ENCODE measurements at places on chromosomes 6 and 20.
A peak's percentile ranks its signal among the peaks of the same experiment; 100 is the strongest.

DNA sequence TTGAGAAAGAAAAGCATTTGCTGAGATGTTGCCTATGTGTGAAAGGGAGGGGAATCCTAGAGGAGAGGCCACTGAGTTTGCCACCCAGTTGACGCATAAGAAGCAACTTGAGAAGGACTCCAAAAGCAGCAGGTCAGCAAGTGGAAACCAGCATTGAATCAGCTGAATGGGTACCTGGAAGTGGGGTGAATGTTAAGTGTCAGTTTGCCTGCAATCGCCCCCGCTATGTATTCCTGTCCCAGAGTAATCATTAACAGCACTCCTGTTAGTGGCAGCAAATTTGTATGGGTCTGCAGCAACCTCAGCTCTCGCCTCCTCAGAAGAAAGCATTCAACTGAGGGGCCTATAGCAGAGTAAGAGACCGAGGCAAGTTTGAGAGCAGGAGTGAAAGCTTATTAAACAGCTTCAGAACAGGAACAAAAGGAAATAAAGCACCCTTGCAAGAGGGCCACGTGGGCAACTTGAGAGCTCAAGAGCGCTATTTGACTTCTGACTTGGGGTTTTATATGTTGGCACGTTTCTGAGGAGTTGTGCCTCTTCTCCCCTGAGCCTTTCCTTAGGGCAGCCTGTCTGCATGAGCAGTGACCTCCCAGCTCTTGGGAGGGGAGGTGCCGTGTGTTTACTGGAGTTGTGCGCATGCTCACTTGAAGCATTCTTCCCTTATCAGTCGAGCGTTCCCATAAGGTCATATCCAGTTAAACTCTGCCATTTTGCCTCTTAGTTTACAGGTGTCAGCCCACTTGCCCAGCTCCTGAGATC lies 122.6 kb upstream of the PHACTR1 start:
- DNase-seq = no peak

GRCh38 chr6:158488065-158488464 lies 71.8 kb upstream of the TMEM181 start:
- no peak for DNase-seq

- DNase-seq = no peak
These were observed 45.5 kb upstream of the ENTPD6 start for GRCh38 chr20:25150016-25150415.

DNA sequence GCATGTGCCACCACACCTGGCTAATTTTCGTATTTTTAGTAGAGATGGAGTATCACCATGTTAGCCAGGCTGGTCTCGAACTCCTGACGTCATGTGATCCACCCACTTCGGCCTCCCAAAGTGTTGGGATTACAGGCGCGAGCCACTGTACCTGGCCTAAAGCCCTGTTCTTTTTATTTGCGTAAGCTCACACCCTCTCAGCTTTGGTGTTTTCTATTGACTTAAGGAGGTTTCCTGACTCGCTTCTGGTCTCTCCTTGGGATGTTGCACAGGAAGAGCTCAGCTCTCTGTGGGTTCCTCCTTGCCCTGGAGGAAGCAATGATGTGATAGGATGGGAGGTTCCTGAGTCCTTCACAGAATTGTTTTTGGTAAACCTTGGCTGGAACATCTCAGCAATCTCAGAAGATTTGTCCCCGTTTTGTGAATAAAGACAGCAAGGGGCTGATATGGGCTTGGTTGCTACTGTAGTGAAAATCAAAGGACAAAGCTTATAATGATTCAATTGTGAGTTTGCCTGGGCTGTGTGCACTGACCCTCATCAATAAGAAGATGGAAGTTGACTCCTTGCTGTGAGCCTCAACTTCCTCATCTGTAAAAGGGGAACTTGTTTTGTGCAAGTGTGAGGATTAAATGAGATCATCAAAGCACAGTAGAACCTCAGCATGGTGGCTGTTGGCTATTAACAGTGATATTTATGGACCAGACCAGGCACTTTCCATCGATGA lies 27.0 kb downstream of the TOX2 start:
- DNase-seq = no peak

DNA sequence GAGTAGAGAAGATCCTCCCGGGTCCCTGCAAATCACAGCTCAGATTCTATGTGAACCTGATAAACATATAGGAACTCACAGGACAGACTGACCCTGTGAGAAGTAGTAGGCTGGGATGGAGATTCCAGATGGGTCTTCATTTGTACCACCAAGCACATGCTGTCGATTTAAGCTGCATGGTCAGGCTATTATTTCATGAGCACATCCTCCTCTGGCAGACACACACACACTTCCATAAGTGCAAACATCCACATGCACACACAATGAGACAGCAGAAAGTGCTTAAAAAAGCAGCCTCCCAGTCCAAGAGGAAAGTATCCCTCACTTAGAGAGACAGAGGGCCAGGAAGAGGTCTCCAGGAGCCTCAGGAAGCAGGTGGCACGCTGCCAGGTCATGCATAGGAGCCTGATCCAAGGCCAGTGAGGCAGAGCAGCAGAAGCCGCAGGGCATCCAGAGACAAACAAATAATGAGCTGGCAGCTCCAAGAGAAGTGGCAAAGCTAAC lies 131.8 kb downstream of the UNC5CL start:
- DNase-seq = no peak

DNA sequence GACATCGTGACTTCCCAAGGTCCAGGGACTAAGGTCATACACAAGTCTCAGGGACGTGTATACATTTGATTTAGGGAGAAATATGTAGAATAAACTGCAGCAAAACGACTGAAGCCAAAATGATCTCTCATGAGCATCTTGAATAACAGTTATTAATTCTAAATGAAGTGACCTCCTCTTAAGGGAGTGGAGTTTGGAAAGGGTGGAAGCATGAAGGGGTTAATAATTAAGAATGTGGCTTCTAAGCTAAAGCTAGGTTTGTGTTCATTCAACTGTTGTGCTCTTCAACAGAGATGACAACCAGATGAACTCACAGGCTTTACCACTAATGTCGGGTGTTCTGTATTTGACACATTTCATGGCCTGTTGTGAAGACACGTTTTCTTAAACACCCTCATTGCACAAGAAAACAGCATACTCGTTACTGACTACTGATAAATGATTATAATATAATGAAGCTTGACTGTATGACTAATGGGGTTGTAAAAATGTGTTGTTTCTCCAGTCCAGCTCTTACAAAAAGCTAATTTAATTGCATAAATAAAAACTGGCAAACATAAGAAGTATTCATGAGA lies 1.5 kb downstream of the PPP1R14C start:
- no peak for DNase-seq

GRCh38 chr20:23397961-23398360 lies 23.3 kb downstream of the NAPB start:
- no peak for DNase-seq

- no peak for DNase-seq
These were observed 266.8 kb downstream of the CD83 start for GRCh38 chr6:14384175-14384949.

GRCh38 chr6:41200901-41201763 lies at the start of gene TREML2:
Gene TREML2 (minus strand): TSS chr6:41201149. CDS start chr6:41201008, 141 bp downstream.
- DNase-seq = peak; percentile 51

DNA sequence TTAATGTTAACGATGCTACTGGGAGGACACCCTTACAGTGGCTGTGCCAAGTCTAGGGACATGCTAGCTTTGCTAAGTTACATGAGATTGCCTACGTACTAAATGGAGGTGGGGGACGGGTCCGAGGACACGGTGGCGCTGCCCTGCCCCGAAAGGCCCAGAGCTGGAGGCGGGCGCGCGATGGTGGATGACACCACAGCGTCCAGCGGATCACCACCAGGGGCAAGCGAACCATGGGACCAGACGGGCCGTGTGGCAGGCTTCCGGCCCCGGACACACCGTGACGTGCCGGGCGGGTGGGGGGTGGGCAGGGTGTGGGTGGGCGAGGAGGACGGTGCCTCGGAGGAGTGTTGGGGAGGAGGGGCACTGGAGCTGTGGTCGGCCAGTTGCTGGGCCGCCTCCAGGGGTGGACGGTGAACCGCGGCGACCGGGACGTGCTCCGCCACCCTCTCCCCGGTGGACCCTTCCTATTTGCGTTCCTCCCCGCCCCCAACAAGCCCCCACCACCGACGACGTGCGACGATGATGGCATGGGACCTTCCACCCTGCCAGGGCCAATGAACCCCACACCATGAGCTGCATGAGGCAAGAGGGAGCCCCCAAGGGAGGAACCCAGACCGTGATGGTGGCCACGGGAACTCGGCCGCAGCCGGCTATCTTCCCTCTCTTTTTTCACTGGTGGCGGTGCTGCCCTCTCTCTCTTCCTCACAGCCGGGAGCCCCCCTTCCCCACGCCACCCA lies 773.3 kb upstream of the DEFB115 start:
- no peak for DNase-seq

- no peak for DNase-seq
These were observed 216.2 kb downstream of the RFPL4B start for GRCh38 chr6:112563368-112563767.

DNA sequence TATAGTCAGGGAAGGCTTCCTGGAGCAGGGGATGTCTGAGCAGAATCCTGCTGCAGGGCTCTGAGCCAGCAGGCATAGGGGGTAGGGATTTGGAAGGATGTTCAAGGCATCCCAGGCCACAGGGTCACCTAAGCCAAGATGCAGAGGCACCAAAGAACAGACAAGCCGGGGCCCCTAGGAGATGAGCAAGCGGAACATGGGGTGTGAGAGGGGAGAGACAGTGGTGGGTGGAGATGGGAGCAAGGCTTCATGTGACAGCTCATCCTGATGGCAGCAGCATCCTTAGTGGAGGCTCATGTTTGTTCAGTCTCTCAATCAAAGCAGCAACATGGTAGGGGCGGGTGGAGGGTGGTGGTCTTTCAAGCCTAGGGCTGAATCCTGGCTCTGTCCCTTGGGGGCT lies 29.8 kb upstream of the TCP11 start:
- DNase-seq = no peak

GRCh38 chr20:2307136-2307535 lies 11.3 kb downstream of the TGM3 start:
- DNase-seq = no peak

DNA sequence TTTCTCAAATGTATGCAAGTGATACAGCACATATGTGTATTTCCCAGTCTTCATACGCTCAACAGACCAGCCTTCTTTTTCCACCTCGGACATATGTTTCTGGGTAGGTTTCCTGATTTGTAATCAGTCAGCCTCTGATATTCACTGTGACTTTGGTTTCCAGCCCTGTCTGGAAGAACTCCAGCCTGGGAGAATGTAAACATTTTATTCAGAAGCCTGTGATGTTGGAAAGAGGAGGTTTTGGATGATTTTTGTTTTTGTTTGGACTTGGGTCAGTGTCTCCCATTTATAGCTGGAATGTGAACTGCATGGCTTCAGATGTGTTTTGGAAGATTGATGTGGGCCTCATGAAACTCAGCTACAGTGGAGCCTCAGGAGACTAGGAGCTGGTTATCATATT lies 172.2 kb upstream of the CENPW start:
- no peak for DNase-seq

Measured in CD4-positive, alpha-beta T cell treated with Interleukin-1 beta for 1 hour (primary cell).